Renal cortical epithelial cell (primary cell): ENCODE measurements at places on chromosomes 2 and 18.

DNA sequence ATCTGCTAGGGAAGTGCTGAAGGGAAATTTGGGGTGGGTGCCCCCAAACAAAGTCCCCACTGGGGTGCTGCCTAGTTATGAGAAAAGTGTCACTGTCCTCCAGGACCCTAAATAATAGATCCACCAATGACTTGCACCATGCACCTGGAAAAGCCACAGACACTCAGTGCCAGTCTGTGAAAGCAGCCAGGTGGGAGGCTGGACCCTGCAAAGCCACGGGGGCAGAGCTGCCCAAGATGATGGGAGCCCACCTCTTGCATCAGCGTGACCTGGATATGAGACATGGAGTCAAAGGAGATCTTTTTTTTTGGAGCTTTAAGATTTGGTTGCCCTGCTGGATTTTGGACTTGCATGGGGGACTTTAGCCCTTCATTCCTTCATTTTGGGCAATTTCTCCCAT is 431.6 kb downstream of the ERBB4 start:
- DNase-seq, result no peak

GRCh38 chr18:46877329-46877987 is 39.8 kb downstream of the PIAS2 start:
- DNase-seq, result no peak

DNA sequence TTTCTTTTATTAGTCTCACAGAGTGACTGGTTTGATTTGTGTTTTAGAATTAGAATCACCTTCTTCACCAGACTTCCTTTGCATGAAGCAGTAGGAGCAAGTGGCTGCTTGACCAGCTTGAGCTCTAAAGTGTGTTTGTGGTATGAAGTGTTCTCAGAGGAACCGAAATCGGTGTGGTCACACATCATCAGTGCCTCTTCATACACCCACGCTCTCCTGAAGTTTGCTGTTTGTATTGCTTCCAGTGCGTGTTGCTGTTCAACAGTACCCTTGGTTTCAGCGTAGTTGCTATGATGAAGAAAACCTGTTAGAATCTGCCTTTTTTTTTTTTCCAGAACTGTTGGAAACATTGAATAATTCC is 77.9 kb downstream of the LIMS1 start:
- DNase-seq, result peak; percentile 55

DNA sequence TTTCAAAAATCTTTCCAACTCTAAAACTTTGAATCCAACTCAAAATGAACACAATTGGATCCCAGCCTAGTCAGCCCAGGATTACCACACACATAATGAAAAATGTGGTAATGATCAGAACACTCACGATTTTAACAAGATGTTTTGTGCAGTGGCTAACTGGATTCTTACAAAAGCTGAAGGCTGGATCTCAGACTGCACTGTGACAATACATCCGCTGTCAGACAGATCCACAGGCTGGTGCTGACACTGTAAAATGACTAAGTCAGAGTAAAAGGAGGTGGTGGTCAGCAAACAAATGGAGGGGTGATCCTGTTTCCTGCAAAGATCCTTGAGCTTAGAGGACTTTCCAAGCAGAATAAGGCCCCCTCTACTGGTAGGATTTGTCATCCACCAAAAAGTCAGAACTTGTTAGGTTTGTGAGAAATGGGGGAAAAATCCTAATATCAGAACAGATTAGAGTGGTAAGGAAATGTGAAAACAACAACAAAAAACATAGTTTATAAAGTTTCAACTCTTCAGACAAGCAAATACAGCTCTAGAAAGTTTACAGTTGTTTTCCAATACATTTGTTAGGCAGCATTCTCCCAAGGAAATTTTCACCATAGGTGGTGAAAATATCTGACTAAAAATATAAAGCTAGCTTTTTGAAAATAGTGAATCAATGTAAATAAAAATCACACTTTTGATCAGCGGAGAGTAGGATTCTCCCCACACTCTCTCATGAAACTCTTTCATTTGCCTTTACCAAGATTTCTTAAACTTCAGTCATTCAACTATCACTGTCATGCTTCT is 211.9 kb downstream of the AGPS start:
- DNase-seq, result peak; percentile 69

DNA sequence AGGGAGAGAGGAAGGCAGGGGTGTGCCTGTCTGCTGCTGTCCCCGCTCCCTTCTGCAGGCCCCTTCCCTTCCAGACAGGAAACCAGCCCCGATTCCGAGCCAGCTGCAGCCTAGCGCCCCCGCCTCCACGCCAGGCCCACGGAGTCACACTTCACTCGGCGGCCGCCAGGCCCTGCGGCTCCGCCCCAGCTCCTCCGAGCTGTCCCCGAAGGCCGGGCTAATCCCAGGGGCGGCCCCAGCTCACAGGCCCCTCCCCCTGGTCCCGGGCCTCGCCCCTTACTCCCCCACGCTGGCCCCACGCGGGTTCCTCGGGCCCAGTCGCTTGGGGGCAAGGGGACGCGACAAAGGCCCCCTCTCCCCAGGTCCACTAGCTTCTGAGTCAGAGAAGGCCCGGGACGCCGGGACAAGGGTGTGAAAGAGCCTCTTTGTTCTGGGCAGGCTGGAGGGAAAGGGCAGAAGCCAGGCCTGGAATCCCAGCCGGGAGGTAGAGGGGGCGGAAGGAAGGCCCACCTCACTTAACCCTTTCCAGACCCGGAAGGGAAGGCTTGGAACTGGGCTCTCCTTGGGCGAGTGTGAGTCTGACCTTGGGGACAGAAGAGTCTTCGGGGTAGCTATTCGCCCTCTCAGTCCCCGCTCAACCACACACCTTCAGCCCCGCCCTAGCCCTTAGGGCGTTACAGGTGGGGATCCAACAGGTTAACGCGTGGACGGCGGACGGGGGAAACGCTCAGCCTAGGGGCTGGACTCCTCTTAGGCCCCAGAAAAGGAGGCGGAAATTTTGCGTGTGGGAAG is 1.2 kb downstream of the RTKN start:
- DNase-seq, result peak; percentile 64

GRCh38 chr18:31039426-31039825 is 3.1 kb downstream of the DSC3 start:
- DNase-seq, result no peak

DNA sequence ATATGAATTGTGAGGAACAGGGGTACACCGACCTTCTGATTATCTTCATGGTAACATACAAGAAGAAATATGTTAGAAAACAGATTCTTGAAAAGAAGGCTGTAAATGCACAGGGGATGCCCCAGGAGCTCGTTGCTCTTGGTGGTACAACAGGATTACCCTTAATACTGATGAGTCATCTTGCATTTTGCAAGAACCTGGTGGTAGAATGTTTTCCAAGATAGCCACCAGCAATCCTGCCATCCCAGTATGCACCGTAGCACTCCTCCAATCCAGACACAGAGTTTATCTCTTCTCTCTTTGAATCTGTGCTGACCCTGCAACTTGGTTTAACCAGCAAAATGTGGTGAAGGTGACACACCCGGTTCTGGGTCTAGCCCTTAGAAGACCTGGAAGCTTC is 238.3 kb downstream of the EN1 start:
- DNase-seq, result no peak

- peak; percentile 57 for DNase-seq
These were observed 1274.5 kb upstream of the CRIM1 start for GRCh38 chr2:35081001-35081621.

DNA sequence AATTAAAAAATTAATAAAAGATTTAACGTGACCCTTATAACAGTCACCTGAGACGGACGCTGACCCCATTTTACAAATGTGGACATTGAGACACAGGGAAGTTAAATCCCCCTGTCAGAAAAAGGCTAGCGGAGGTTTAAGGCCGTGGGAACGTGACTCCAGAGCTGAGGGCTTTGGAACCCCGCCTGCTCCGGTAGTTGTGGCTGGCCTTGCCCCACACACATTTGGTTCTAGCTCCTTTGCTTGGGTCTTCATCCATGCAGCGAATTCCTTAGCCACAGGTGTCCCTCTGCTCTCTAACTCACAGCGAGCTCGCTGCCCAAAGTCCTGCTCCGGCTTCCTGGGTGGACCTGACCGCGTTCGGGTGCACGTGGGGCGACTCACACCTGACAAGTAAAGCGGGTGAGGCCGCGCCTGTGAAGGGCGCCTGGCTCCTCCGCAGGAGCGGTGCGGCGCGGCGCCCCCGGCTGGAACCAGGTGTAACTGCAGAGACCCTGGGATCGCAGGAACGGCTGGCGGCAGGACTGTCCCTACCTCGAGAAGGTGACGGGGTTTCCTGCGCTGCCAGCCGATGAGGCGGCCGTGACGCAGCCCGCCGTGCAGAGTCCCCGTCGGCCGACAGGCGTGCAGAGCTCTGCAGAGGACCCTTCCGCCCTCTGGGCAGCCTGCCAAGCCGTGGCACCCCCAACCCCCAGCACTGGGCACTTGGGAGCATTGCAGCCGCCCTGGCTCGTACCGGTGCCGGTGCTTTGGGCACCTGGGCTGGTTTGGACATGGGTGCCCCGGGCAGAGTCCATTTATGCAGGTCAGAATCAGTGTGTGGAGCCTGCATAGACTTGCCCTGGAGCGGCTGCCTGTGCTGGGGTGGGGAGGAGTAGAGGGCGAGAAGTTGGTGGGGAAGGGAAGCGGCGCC is 2.4 kb upstream of the PROC start:
- DNase-seq, result peak; percentile 36

DNA sequence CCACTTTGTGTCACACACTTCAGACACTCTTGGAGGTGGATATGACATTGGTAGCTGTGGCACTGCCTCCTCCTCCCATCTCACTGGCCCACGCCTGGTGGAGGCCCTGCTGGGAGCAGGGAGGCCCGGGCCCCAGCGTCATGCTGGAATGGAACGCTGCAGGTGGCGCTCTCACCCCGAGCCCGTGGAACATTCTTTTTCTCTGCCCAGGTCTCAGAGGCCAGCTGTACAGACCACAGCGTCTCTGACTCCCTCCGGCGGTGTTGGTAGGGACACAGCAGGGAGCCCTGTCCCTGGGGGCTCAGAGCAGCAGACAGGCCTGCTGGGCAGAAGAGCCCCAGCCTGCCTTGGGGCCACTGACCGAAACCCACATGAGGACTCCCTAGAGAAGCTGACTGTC is 218.1 kb downstream of the TWIST2 start:
- DNase-seq, result no peak

- DNase-seq, result peak; percentile 11
These were observed 8.6 kb upstream of the CDCA7 start for GRCh38 chr2:173346035-173346434.

DNA sequence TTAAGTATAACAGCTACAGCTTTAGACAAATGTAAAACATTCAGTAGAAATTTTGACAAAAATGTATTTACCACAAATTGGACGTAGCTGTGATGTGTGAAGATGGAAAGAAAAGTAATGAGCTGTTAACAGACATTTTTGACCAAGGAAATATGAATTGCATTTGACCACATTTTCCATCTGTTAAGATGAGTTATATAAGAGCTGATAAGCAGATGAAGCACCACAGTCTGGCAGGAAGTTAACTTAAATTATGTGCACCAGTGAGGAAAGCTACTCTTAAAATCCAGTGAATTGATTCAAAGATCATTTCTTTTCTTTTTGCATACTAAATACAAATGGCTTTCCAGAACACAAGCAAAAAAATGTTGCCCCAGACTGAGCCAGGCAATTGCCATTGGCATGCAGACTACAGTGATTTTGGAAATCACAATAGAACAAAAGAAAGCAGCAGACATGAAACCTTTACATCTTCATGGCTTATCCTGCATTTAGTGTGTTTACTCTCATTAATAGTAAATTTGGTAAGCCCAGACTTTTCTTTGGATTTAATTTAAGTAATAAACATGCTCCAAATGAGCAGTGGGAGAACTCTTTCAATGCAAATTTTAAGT is 493.7 kb downstream of the TMX3 start:
- DNase-seq, result no peak

DNA sequence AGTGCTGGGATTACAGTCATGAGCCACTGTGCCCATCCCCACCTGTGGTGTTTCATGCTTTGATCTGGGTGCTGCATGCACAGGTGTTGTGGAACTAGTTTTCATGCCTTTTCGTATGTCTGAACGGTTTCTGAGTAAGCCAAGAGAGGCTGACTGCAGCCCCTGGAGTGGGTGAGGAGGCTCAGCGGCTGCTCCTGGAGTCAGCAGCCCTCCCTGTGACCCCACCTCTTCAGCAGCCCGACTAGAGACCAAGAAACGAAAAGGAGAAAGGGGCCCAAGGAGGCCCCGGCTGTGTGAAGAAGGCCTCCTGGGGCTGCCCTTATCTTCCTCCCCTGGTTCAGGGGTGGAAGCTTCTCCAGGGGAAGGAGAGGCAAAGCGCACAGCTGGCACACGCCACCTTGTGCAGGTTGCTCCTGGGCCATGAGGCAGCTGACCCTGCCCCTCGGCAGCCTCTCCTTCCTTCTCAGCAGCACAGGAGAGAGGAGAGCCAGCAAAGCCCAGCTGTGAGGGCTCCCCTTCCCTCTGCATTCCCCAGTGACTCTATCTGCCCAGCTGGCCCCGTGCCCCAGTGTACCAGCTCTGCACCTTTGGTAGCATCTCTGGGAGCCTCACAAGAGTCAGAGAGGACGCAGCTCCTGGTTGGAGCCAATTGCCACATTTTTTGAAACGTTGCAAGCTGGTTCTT is 182.5 kb upstream of the HS6ST1 start:
- DNase-seq, result no peak

- no peak for DNase-seq
These were observed 78.5 kb downstream of the PPP1R1C start for GRCh38 chr2:182064019-182064778.

DNA sequence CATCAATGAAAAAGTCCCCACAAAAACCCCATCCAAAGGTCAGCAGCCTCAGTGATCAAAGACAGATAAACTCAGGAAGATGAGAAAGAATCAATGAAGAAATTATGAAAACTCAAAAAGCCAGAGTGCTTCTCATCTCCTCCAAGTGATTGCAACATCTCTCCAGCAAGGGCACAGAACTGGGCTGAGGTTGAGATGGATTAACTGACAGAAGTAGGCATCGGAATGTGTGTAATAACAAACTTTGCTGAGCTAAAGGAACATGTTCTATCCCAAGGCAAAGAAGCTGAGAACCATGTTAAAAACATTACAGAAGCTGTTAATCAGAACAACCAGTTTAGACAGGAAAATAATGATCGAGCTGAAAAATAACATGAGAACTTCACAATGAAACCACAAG is 442.8 kb upstream of the SYT4 start:
- peak; percentile 48 for DNase-seq

DNA sequence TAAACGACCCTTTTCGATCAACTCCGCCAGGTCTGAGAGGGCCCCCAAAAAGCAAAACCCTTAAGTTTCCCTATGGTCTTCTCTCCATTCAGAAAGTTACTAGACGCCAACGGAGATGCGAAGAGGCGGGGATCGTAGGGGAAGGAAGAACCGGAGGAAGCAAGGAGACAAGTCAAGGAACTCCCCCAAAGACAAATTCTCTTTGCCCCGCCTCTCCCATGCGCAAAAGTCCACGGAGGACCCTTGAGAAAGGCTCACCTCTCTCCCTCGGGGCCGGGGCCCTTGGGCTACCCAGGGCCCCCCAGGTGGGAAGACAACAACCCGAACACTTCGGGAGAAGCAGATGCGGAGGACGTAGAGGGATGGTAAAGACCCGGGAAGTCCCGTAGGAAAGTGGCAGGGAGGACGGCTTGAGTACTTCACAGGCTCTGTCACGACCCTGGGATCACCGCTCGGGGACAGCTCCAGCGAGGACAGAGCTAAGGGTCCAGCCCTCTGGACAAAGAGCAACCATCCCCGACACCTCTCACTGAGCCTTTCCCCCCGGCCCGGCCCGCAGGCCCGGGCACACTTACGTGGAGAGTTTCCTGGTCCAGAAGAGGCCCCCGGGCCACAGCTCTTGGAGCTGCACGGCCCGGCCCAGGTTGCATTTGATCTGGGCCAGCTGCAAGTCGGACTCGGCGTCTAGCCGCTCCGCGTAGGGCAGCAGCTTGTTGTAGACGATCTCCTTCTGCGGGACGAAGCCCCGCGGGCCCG is 647 bp downstream of the PSME4 start:
- DNase-seq, result peak; percentile 19
